ENCODE measurements at places on chromosomes 6 and 20.

GRCh38 chr6:96792561-96793190, 44.6 kb downstream of the GPR63 start:
- peaks cover 4% of the 10 kb centered on the region for H3K36me3 ChIP-seq
- no peak overlapping the region for H3K4me3 ChIP-seq
- H3K27me3 ChIP-seq = no peaks in the 10 kb centered on the region
- H3K27ac ChIP-seq = no peak overlapping the region
- H3K4me1 ChIP-seq = no peaks in the 10 kb centered on the region

DNA sequence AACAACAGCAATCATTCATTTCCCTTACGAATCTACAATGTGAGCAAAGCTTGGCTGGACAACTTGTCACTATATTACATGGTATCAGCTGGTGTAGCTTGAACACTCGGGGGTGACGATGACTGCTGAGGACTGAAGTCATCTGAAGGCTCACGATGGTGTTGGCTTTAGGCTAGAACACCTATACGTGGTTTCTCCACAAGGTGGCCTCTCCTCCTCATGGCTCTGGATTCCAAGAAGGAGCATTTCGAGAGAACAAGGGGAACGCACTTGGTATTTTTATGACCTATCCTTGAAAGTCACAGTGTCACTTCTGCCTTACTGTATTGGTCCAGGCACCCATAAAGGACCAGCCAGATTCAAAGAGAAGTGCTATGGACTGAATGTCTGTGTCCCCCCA, 37.5 kb upstream of the ADGRF1 start:
- no peaks in the 10 kb centered on the region for H3K4me1 ChIP-seq
- no peak for DNase-seq
- H3K27me3 ChIP-seq = no peaks in the 10 kb centered on the region
- H3K27ac ChIP-seq = no peak overlapping the region
- no peaks in the 10 kb centered on the region for H3K36me3 ChIP-seq
- H3K4me3 ChIP-seq = no peak overlapping the region

DNA sequence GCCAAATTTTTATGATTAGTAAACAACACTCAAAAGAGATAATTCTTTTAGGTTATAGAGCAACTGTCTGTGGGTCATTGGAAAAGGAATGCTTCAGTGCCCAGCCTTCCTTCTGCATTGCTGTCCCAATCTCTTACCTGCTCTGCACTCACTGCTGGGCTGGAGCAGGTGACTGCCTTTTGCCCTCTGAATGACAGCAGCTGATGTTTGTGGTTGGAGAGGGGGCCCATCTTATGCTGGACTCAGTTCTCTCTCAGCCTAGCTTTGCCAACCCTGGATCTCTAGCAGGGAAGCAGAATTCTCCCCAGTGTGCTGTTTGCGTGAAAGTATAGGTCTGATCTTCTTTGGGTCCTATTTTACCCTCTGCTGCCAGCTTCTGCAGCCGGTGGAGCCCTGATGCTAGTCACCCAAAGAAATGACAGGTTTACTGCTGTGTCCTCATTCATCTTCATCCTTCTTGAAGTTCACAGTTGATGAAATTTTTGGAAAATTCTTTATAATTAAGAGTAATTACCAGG, 193.5 kb downstream of the ARID1B start:
- no peaks in the 10 kb centered on the region for H3K36me3 ChIP-seq
- H3K27me3 ChIP-seq = no peaks in the 10 kb centered on the region
- DNase-seq = no peak
- H3K27ac ChIP-seq = no peak overlapping the region

DNA sequence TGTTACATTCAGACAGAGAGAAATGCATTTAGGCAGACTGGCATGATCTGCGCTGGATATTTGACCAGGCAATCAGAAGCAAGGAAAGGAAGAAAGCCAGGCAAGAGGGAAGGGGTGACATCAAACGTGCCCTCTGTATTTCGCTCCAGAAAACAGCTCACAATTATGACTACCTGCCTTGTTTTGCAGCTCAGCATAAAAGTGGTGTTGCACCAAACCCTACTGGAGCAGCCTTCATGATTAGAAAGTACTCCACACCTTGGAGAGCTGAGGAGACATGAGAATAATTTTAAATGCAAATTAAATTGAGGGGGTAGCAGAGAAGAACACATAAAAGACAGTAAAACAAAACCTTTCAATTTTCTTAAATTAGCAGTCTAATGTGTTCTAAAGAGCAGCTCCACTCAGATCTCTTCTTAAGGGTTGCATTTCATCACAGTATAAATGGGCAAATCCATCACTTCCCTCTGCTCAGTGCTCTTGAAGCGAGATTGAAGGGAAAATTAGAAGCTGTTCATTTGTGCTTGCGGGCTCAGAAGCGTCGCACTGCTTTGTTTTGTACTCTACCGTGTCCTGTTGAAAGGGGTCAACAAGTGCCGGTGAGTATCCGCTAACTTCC, at the start of gene PHACTR1:
TSS of gene PHACTR1 (plus strand) at position 470 of the 619 bp plus-strand sequence.
- no peak within 1 kb of the TSS for H3K27ac ChIP-seq
- no peaks in the 10 kb centered on the region for H3K36me3 ChIP-seq
- H3K27me3 ChIP-seq = no peaks in the 10 kb centered on the region
- no peak for DNase-seq
- no peaks in the 10 kb centered on the region for H3K4me1 ChIP-seq
- H3K4me3 ChIP-seq = no peak within 1 kb of the TSS

- no peaks in the 10 kb centered on the region for H3K4me1 ChIP-seq
- no peaks in the 10 kb centered on the region for H3K27me3 ChIP-seq
- no peak overlapping the region for H3K27ac ChIP-seq
- H3K4me3 ChIP-seq = no peak overlapping the region
- DNase-seq = no peak
Observed at GRCh38 chr6:131682442-131682841, 18.8 kb downstream of the OR2A4 start.
